ENCODE measurements at places on chromosomes 2 and 18.

- no peak for DNase-seq
Observed at GRCh38 chr2:11073251-11073650, 82.0 kb upstream of the SLC66A3 start.

GRCh38 chr2:41719756-41720155 is 328.1 kb upstream of the PKDCC start:
- no peak for DNase-seq

DNA sequence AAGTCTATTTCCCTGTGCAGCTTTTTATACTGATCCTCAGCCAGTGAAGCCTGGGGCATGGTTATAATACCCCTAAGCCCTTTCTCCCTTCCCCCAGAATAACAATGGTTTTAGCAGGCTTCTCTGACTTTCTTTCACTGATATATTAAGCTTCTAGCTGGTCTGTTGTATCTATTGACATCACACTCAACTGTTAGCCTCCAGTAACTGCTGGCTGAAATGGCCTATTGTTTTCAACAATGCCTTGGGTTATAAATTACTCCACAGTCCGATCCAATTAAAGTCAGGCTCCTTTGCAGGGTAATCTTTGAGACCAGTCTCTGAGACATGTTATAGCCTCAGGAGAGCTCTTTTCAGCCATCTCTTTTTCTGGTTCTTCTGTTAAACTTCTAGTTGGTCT is 2.9 kb upstream of the SLC9A4 start:
- no peak for DNase-seq

DNA sequence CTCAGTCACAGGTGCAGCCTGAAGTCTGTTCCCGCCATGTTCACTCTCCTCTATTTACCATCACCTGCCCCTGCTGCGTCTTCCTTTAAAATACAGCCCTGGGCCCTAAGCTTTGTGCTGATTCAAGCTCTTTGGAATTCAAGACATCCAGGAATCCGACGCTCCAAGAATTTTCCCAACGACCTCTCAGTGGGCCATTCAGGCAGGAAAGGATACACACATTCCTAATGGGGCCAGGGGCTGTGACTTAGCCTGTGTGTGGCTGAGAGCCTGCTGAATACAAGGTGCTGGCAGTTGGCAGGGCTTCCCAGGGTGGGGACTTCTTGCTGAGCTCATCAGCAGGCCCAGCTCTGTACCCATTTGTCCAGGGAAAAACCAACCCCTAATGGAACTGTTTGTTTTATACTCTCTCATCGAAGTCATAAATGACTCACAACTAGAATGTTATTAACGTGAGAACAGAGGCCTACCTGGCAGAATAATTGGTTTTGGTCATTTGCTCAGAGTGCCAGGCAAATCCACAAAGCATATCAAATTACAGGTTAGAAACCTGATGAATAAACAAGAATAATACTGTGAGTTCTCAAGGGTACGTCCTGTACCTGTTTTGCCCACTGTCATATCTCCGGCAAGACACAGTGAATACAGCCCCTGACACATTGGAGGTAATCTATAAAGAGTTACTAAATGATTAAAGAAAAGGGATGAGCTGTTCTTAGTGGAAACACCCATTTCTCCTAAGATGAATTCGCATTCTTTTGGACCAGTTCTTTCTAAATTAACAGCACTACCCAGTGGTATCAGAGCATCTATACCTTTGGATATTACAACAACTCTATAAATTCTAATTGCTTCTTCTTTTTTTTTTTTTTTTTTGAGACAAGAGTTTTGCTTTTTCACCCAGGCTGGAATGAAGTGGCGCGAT is 12.6 kb upstream of the KCMF1 start:
- no peak for DNase-seq

GRCh38 chr2:32058130-32058529 is 5.2 kb upstream of the SPAST start:
- no peak for DNase-seq

DNA sequence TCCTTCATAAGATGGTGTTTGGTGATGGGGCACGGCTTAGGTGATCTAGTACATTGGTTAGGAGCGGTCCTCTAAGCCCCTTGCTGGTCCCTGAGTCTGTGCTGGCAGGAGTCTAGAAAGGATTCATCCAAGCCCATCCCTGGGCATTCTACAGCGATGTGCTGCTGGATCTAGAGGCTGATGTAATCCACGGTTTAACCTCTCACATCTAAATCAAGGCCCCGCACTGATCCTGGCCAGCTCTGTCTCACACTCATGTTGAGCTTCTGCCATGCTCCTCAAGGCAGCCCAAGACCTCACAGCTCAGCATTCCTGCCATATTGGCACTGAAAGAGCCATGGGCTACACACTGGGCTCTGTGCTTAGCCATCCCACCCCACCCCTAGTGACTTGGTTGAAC is 664.8 kb downstream of the STK39 start:
- DNase-seq: no peak
